Osteoblast (primary cell): ENCODE measurements at places on chromosomes 3 and 15. TPM values are rescaled to one million over a fixed set of nuclear protein-coding genes. Genes with fewer than 3 reads are reported as not detected.
A peak's percentile ranks its signal among the peaks of the same experiment; 100 is the strongest.

- DNase-seq = no peak
Observed at GRCh38 chr3:37601832-37602231, 259.8 kb upstream of the CTDSPL start.

GRCh38 chr15:34837246-34838016, 42.1 kb upstream of the ACTC1 start:
- peak; percentile 72 for DNase-seq

- DNase-seq = no peak
Observed at GRCh38 chr3:172034786-172035685, 4.3 kb upstream of the FNDC3B start.

DNA sequence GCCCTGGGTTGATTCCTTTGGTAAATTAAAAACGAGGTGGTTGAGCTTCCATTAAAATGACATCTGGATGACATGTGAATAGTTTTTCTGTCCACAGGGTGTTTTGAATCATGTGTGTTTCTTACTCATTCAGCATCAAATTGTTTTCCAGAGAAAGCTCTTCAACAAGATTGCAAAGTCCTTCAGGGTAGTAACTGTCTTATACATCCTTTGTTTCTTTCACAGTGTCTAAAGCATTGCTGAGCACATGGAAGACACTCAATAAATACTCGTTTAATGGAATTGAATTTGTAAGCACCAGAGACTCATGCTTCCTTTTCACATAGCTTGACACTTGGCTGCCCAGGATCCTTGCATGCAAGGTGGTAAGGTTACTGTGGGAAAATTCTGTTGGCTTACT, 223.1 kb upstream of the CNTN6 start:
- no peak for DNase-seq

GRCh38 chr15:85443046-85443445, 62.6 kb downstream of the AKAP13 start:
- no peak for DNase-seq

GRCh38 chr3:141644931-141645330, 93.2 kb upstream of the RNF7 start:
- no peak for DNase-seq

- peak; percentile 21 for DNase-seq
Observed at GRCh38 chr3:79015854-79016253, 751.9 kb downstream of the ROBO1 start.

The SLC28A2 gene
- not detected in 2 replicates for total RNA-seq

The GOLGA8M gene
- total RNA-seq = under 0.01 and 0.29 TPM in 2 replicates

The UBE3A gene
- total RNA-seq = 91.2 and 94.0 TPM in 2 replicates
